Right renal cortex interstitium (tissue), 3 donors: ENCODE measurements at places on chromosomes 12 and 14. TPM values are rescaled to one million over a fixed set of nuclear protein-coding genes. Genes with fewer than 3 reads are reported as not detected.

The KRT74 gene
- polyA plus RNA-seq: not detected

The PYGL gene
- 17.1 TPM for polyA plus RNA-seq

The KLRK1 gene
- polyA plus RNA-seq: 0.46 TPM

The CPM gene
- 29.3 TPM for polyA plus RNA-seq

The CD63 gene
- polyA plus RNA-seq: 674 TPM

The ATXN2 gene
- polyA plus RNA-seq: 75.3 TPM

The OR4E2 gene
- polyA plus RNA-seq: not detected

The CCDC198 gene
- polyA plus RNA-seq: 173 TPM

The BDKRB2 gene
- 3.3 TPM for polyA plus RNA-seq

The MOK gene
- 24.6 TPM for polyA plus RNA-seq

The KRT79 gene
- not detected for polyA plus RNA-seq

The SPIC gene
- polyA plus RNA-seq: not detected

The PHC1 gene
- 71.4 TPM for polyA plus RNA-seq
